Stimulated activated CD4-positive, alpha-beta T cell treated with anti-CD3 and anti-CD28 coated beads, Interleukin-15, amount 100 ng/mL, for 1 hour (primary cell): ENCODE measurements at places on chromosomes 12 and 14.

DNA sequence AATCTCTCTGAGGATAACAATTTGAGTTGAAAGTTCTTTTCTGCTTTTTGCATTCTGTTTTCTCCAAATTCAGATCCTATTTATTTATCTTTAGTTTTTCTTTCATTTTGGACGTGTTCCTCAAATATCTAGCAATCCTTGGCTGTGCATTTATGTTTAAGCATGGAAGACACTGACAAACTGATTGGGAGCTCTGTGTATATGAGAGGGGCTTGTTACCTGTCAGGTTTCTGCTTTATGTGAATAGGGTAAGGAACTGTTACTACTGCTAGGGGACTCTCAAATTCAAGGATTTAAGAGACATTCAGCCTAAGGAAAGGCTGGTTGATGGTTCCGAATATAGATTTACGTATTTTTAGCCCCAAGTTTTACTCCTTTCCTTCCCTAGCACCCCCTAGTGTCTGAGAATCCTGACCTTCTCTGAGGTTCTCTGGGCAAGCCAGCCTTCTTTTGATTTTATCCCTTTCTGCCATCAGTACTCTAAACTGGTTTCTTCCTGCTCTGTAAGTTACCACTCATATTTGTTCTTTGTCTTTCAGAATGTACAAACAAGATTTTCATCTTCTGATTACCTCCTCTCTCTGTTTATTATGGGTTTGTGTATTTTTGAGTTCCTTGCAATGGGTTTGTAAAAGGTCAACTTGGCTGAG, 30.5 kb downstream of the YLPM1 start:
- no peak for DNase-seq

DNA sequence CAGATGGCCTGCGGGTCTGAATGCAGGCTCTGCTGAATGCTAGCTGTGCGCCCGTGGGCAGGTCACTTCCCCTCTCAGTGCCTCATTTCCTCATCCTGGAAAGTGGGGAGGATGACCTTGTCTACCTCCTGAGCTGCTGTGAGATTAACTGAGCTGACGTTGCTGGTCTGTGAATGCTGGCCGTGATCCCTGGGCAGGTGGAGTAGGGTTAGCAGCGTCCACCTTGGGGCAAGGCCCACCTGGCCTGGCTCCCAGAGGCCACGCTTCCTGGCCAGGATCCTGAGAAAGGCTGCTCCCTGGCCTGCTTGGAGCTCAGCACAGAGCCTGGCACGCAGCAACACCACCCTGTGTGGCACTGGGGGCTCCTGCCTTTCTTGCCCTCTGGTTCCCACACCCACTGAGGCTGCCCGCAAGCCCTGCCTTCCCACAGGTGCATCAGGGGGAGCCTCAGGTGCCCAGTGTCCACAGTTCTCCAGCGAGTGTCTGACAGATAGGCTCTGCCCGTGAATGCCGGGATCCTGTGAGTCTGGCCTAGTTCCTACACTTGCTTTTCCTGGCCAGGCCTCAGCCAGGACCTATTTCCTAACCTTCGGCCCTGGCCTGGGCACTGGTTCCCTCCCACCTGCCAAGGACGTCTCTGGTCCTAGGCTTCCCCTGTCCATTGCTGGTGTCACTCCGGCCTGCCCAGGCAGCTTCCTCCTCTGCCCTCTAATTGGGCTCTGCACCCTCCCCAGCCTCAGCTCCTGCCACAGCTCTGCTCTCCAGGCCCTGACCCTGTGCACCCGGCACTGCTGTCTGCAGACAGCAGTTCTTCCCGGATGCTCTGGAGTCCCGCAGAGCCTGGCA, 37.2 kb upstream of the TDRD9 start:
- DNase-seq, result no peak

GRCh38 chr14:94460631-94461416, 8.2 kb upstream of the SERPINA11 start:
- no peak for DNase-seq

DNA sequence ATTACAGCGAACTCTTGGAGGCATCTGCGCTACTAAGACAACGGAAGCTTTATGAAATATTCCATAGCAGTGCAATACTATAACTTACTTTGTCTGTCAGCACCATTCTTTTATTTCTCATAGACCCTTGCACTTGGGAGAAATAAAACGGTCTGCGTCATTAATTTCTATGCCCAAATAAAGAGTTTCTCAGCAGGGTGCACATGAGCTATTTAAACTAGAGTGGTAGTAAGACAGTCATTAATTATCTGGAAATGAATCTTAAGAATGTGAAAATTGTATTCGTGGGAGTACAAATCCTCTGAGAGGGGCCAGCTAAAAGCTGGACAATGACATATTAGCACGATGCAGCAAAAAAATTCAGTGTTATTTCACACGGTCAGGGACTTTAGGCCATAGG, 903.4 kb upstream of the FOXG1 start:
- no peak for DNase-seq

DNA sequence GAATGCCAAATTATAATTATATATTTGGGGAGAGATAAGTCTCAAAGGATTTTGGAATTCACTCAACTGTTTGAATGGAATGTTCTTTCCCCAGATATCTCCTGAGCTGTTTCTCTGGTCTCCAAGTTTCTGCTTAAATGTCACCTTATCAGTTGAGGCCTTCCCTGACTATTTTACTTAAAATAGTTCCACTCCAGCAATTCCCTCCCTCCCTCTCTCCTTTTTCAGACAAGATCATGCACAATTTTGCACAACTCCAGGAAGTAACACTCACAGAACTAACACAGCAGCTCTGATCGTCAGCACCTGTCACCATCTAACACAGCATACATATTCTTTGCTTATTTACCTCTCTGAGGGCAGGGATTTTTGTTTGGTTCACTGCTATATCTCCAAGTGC, 12.5 kb downstream of the BTG1 start:
- DNase-seq, result no peak

GRCh38 chr14:105303949-105304348, 3.1 kb upstream of the BRF1 start:
- DNase-seq, result no peak

DNA sequence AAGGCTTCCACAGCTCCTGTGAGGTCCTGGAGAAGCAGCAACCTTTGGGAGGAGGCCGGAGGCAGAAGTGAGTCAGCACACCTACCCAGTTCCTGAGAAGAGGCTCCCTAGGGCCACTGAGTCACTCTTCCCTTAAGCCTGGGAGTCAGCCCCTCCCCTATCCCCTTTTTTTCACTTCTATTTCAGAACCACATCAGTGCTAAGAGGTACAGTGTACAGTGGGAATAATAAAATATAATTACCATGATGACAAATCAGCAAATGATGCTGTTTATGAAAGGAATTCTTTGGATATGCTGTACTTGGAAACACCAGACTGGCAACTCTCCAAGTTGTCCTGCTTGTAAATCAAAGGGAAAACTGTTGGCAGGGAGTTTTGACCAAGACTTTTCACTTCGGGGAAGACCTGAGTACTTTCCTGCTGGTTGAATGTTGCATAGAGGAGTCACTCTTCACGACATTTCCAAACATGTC, 7.8 kb upstream of the TBPL2 start:
- no peak for DNase-seq

DNA sequence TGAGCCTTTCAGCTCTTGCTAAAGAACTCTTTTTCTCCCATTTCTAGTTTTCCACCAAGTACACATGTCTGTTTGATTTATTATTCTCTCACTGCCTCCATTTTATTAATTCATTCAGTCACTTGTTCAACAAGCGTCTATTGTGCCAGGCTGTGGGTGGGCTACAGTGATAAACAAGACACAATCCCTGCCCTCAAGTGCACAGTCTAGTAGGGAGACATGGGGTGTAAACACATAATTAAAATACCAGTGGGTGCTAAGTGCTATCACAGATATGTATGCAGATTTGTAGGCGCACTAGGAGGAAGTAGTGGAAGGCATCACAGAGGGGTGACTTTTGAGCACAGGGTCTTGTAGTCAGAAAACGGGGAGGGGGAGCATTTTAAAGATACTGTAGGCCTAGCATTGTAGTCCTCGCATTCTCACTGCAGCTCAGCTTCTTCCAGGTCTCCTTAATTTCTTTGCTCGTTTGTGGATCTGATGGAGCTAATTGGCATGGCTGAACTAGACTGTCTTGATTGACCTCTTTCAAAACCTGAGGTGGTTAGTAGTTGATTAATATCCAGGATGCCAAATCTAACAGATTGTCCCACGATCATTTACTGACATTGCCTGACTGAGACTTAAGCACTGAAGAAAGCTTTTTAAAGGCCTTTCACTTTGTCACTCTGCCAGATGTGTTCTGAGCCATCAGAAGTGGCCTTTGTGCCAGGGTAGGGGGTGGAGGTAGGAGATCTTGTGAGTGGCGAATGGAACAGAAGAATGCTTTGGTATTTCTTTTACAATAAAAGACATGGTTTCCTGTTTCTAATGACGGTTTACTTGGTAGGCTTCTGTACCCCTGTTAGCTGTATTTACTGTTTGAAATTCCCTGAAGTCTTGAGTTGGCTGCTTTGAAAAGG, 116.9 kb downstream of the DIP2B start:
- DNase-seq, result no peak
